ENCODE measurements at places on chromosomes 11 and 22.

DNA sequence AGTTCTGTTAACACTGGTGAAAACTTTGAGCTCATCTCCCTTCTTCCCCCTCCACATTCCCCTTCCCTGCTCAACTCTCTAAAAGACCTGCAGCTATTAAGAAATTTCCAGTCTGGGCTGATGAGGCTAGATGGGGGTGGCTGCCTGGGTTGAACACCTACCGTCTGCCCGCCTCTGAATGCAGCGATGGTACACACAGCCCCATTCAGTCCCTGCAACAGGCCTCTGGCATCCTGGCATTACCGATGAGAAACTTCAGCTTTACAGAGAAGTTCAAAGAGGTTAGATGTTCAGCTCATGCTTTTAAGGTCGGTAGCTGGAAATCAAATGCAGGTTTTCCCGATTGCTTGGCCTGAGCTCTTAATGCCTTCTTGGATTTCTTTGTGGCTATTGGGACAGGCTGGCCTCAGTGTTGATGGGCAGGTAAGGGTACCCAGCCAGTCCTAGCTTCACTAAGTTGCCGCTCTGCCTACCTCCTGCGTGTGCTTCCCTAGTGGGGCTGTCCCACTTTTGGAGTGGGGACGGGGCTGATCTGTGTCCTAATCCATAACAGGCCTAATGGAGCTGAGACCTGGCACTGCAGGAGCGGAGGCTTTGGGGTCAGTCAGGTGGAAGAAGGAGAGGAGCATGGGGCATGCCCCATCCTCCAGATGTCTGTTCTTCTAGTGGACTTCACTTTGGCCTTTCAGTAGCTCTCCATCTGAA lies 49.1 kb downstream of the ZBTB16 start:
- DNase-seq: no peak

GRCh38 chr11:96213500-96213899 lies 129.5 kb downstream of the MAML2 start:
- no peak for DNase-seq

DNA sequence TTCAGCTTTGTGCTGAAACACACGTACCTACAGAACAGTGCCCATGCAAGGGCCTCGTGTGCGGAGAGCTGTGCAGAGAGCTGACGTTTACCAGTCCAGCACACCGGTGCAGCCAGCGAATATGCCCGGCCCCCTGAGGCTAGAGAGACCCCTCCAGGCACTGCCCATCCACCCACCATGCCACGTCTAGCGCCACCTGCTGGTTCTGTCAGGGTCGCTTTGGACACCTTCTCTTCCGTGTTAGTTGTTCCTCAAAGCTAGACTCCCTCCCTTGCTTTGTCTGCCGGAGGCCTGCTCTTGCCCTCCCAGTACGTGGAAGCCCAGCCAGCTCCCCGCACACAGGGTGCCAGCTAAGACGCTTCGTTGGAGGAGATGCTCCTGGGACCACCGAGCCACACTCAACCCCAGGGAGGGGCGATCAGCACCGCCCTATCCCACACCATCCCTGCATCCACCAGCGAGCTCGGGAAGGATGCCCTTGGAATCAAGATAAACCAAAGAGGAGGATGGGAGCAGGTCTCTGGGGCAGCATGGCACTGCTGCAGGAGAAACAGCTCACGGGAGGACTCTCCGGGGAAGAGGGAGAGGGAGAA lies 43.4 kb downstream of the CPT1A start:
- DNase-seq: peak; percentile 6

- no peak for DNase-seq
Observed at GRCh38 chr11:110912437-110912836, 200.2 kb upstream of the ARHGAP20 start.

DNA sequence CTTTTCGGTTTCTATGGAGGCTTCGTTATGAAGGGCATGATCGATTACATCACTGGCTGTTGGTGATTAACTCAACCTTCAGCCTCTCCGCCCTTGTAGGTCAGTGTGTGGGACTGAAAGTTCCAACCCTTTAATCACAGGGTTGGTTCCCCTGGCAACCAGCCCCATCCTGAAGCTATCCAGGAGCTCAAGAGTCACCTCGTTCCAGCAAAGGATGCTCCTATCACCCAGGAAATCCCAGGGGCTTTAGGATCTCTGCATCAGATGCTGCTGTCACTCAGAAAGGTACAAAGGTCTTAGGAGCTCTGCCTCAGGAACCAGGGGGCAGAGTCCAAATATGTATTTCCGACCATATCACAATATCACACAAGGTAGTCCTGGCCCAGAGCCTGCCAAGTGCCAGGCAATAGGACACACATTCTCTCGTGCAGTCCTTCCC lies 123.5 kb upstream of the PARVA start:
- no peak for DNase-seq

DNA sequence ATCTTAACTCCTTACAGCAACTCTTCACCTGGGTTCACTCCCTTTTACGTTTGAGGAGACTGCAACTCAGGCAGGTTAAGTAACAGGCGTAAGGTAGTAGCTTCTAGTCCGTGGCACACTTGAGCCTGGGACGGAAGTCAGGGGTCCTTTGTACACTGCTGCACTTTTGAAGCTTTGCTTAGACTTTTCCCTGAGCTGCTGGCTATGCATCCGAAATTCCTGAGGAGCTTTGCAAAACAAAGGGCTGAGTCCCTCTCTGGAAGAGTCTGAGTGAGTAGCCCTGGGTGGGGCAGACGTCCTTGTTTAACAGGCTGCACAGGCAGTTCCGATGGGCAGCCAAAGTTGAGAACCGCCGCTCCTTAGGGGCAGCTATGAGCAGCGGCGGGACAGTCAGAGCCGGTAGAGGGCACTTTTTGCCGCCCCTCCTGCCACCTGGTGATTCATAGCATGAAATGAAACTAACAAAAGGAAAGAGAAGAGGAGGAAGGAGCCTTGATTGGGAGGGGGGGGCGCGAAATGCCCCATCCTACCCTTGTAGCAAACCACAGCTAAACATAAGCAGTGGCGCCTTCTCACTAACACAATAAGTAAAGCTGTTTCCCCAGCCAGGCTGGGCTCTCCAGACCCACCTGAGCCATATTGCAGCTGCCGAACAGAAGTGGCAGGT lies 1.4 kb downstream of the TMEM109 start:
- peak; percentile 44 for DNase-seq

All from stimulated activated CD8-positive, alpha-beta memory T cell treated with anti-CD3 and anti-CD28 coated beads, Interleukin-4, amount 100 ng/mL, for 1 hour (primary cell).